ENCODE measurements at places on chromosomes 2 and 18. TPM values are rescaled to one million over a fixed set of nuclear protein-coding genes. Genes with fewer than 3 reads are reported as not detected.

SERPINE2 gene
- 139 TPM for total RNA-seq

FIGLA gene
- total RNA-seq, result not detected

CFC1 gene
- 0.11 TPM for total RNA-seq

APOB gene
- 0.14 TPM for total RNA-seq
